Stimulated activated CD8-positive, alpha-beta memory T cell treated with anti-CD3 and anti-CD28 coated beads, Interleukin-2, amount 100 ng/mL, for 1 hour (primary cell): ENCODE measurements at places on chromosomes 1 and 21.

- DNase-seq, result no peak
Measured at GRCh38 chr1:24289937-24290595, 29.1 kb upstream of the GRHL3 start.

GRCh38 chr1:183185941-183186490, at the start of gene LAMC2:
LAMC2 (plus strand) TSS chr1:183186264; CDS start chr1:183186353, 89 bp downstream.
- no peak for DNase-seq

DNA sequence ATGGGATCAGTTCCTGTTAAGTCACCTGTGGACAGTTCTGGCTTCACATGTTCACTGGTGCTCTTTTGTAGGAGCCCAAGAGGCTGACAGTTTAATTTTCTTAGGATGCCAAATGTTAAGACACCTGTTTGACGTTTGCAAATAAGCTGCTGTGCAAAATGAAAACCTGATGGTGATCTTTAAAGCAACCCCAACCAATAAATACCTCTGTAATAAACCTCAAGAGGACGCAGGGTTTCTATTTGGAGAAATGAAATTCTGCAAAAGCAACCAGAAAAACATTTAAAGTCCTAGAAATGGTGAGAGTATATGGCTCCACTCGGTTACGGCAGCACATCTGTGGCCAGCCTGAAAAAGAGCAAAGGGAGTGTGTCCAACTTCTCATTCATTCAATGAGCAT, 5.7 kb upstream of the RHEX start:
- DNase-seq, result no peak

DNA sequence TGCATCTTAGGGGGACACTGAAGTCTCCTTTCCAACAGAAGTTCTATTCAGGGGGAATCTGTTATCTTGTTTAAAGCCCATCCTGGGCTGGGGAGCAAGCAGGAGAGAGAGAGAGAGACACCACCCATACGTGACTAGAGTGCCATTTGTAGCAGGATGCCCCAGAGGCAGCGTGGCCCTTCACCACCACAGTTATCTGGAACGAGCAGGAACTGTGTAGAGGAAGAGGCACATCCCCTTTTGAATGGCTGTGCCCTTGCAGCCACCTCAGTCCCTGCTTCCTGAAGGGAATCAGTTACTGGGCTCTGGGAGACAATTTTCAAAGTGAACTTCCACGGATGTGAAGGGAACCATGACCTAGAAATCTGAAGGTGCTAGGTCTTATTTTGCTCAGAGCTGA, 19.4 kb upstream of the LAMTOR5 start:
- DNase-seq, result no peak
